GM23248 (cell line): ENCODE measurements at places on chromosomes 6 and 20.
A peak's percentile ranks its signal among the peaks of the same experiment; 100 is the strongest.

GRCh38 chr20:5570031-5570430 lies 180.2 kb upstream of the SHLD1 start:
- no peak for DNase-seq

- DNase-seq, result no peak
Observed at GRCh38 chr6:10082385-10082784, 332.5 kb downstream of the TFAP2A start.

DNA sequence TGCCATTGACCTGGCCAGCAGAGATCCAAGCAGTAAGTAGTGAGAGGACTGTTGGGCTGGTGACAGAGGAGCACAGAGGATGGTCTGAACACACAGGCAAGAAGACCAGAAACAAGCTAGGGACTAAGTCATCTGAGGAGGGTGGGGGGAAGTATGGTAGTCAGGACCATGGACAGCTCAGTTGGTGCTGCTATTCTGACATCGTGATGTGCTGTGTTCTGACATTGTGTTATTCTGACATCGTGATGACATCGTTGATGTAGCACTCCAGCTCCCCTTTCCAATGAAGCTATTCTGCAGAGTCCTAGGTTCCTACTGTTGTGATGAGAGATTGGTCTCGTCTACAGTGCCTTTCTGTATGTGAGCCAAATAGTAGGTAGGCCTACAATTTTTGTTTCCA lies 28.7 kb downstream of the CFAP206 start:
- peak; percentile 62 for DNase-seq

DNA sequence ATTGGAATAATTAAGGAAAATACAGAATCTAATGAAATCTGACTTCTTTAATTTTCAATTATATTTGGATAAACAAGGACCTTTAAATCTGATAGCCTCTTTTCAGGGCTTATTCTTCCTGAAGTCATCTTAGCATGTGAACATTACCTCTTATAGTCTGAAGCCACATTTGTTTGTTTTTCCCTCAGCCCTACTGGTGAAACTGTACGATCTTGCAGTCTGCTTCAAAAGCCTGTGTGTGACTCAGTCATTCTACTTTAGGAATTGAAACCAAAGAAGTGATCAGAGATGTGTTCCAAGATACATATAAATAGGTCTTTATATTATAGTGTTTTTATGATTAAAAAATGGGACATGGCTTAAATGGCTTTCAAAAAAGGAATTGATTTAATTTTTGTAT lies 67.5 kb downstream of the MACROD2 start:
- DNase-seq, result peak; percentile 14

DNA sequence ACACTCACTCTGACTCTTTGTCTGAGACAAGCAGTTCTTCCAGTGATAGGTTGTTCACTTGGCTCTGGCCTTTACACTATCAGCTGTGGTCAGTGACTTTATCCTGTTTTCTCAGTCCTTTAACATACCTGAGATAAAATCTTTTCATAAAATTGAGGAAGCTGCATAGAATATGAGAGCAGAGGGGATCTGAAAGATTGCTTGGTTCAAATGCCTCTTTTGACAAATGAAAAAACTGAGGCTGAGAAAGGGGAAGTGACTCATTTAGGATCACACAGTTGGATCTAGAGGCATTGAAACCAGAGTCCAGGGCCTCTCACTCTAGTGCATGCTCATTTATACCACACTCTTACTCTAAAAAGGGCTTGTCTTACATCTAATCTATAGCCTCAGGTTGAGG lies 277.0 kb upstream of the TBX18 start:
- peak; percentile 4 for DNase-seq

- peak; percentile 81 for DNase-seq
Observed at GRCh38 chr6:109082188-109082577, 12.5 kb downstream of the SESN1 start.

DNA sequence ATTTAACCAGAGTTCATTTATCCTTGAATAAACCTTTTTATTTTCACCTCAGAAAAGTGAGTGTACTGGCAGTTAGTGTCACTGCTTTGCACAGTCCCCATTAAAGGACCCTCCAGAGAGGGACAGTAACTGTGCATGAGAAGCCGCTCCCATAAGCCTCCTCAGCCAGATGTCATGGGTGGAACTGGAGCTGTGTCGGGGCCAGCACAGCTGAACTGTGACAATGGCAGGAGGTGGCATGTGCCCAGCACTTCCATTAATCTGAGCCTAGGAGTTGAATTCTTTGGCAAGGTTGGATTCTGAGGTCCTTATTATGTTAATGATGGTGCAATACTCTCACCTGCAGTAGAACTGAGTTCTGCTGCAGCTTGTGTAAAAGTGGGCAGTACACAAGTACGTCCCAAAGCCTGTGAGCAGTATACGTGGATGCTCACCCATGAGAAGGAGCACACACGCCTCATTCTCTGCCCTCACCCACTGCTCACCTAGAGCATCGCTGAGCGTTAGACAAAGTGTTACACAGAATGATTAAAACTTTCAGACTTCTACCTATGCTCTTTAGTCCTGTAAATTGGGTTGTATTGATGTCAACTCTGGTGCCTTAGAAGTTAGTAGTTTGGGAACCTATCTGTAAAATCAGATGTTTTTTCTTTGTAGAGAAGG lies 11.9 kb upstream of the CSE1L start:
- no peak for DNase-seq
